Stimulated activated CD8-positive, alpha-beta memory T cell treated with anti-CD3 and anti-CD28 coated beads, Interleukin-7, amount 100 ng/mL, for 24 hours (primary cell): ENCODE measurements at places on chromosomes 7 and 10.

DNA sequence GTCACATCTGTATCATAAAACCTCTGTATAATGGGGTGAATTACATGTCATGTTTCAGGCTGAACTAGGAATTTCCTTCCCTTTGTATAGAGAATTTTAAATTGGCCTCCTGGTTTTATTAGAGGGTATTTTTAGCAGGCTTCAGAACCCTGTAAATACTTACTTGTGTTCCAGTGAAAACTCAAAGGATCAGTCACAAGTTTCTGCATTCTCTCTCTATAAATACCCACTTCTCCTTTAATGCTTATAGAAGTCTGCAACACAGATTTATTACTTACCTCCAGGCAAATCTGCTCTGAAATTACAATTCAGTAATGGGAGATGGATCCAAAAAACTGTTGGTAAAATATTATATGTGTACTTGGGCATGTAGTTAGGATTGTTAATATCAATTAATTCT, 161.6 kb downstream of the GLI3 start:
- DNase-seq: no peak

DNA sequence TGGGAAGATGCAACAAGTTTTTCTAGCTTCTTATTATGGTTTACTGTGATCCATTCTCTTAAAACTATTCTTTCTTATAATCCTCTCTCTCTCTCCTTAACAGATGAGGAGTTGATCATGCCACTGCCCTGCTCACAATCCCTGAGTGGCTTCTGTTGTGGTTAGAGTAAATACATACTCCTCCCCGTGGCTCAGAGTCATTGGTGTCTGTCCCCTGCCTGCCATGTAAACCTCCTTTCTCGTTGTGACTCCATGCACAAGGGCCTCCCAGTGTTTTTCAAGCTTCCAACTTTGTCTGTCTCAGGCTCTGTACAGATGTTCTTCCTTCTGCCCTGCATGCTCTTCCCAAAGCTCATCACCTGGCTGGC, 20.4 kb downstream of the CCNY start:
- no peak for DNase-seq

DNA sequence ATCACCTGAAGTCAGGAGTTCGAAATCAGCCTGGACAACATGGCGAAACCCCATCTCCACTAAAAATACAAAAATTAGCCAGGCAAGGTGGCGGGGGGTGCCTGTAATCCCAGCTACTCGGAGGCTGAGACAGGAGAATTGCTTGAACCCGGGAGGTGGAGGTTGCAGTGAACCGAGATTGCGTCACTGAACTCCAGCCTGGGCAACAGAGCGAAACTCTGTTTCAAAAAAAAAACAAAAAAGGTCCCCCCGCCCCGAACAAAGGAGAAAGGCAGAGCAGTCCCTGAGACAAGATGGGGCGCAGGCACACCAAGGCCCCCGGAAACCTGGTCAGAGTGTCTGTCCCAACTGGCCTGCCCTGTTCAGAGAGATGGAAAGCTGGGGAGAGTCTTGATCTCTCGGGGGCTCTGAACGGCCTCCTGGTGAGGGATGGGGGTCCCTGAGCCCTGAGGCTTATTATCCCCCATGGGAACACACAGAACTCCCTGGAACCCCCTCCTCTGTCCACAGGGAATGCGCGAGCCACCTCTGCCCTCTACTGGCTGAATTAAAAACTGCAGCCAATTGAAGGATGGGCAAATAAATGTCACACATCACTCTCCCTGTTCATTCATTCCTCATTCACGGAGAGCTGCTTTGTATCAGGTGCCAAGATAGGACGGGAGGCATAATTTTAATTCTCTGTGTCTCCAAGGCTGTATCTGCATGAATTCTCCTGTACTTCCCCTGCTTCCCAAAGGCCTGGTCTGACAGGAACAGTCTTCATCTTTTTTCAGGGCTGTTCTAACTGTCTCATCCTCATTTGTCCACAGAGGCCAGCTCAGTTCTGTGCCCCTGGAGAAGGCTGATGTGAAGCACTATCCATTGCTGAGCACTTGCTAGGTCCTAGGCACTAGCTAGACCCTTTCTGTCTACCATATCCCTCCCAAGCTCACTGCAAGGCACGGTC, 28.9 kb downstream of the MAT1A start:
- DNase-seq: no peak

GRCh38 chr7:1436608-1437007, 22.7 kb downstream of the MICALL2 start:
- no peak for DNase-seq

- DNase-seq: no peak
These were observed 64.6 kb downstream of the TFEC start for GRCh38 chr7:115965796-115966475.

GRCh38 chr10:102313221-102313896, 68.0 kb downstream of the GBF1 start:
- no peak for DNase-seq

DNA sequence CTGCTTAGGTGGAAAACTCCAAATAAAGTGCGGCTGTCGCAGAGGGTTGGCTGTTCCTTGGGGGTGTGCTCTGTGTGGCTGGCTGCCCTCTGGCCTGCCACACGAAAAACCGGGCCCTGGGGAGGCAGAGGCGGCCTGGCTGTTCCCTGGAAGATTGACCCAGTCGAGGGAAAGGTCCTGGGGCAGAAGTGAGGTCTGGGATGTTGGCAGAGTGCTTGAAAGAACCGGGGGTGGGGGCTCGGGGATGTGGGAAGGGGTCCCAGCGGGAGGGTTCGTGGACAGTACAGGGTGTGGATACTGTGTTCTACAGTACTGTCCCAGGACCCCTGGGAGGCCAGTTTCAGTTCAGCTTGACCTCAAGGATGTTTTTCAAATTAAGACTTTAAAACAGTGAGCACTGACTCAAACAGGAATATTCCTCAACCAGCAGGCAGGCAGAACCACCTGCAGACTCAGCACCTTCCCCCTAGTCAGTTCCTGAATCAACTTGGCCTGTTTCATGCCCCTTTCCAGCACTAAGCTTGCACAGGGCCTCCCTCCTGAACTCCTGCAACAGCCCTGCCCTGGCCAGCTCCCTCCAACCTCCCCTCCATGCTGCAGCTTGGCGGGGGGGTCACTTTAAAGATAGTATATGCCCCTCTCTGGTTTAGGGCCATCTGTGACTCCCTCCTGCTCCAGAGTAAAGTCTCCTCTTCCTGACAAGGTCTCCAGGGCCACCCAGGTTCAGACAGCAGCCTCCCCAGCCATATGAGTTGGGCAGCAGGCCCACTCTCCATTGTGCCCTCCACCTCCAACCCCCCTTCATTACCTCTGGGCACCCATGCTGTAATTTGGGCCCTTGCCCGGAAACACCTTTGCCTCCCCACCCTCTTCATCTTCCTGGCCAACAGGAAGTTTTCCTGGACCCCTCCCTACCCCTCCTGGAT, 3.2 kb upstream of the ATP6V1F start:
- DNase-seq: no peak

DNA sequence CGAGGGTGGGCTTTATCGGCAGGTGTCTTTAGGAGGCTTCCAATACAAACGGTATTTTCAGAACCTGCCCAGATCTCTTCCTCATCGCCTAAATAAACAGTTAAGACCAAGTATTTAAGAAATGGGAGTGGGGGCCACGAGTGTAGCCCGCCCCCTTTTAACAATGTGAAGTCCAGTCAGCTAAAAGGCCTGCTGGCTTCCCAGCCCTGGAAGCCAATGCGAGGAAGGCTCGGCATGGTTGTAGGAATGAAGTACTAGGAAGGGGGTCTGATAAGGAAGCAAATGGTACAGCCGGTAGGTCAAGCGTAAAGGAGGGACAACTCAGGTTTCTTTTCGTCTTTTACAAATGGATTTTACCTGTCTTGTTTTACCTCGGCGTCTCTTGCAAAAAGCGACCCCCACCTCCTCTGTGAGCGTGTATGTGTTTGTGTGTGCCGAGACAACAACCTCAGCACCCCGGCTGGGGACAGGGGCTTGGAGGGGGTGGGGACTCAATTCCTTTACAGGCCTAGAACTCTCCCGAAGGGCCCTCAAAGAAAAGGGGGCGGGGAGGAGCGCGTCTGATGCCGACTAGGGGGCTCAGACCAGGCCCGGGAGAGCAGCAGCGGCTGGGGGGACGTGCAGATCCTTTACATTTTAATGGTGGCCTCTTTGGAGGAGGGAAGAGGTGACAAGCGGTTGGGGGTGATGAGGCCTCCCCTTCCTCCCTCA, 147.6 kb downstream of the GPR85 start:
- peak; percentile 10 for DNase-seq

DNA sequence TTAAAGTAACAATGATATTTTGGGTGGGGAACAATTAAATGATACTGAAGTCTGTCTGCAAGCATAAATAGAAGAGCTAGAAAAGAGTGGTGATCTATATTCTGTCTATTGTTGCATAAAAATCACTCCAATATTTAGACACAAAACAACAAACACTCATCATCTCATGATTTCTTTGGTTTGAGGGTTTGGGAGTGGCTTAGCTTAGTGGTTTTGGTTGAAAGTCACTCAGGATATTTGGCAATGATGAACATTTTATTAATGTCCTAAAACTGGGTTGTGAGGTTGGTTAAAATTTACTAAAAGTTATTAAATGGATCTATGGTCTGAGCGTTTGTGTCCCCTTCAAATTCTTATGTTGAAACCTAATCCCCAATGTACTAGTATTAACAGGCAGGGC, 54.7 kb upstream of the EGFR start:
- DNase-seq: no peak

- DNase-seq: no peak
These were observed 38.2 kb downstream of the PROSER2 start for GRCh38 chr10:11861341-11861740.

- DNase-seq: no peak
These were observed 24.5 kb upstream of the FZD1 start for GRCh38 chr7:91239772-91240171.

GRCh38 chr7:92731335-92732063, 104.9 kb downstream of the CDK6 start:
- no peak for DNase-seq

GRCh38 chr7:43569424-43569823, 13.5 kb upstream of the STK17A start:
- DNase-seq: no peak

DNA sequence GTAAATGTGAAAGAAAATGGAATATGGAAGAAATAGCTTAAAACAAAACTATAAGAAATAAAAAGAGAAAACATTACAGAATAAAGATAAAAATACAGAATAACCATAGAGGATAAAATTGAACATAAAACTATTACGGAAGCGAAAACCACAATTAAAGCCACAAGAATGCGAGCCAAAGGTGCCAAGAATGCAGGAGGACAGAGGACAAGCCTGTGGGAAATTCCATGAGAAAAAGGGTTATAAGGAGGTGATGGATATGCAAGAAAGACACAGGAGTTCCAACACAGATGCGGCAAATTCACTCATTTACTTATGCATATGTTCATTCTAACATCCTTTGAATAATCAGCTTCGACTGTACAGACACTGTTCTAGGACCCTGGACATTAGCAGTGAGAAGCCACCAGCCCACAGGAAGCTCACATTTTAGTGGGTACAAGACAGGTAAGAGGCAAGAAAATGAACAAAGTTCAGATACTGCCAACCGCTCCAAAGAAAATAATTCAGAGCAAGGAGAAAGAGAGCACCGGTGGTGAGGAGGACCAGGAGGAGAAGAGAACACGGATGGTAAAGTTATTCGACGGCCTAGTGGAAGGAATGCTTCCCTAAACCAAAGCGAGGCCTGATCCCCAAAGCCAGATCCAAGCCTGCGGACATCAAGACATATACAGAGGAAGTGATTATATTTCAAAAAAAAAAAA, 213.7 kb upstream of the MGMT start:
- DNase-seq: no peak

DNA sequence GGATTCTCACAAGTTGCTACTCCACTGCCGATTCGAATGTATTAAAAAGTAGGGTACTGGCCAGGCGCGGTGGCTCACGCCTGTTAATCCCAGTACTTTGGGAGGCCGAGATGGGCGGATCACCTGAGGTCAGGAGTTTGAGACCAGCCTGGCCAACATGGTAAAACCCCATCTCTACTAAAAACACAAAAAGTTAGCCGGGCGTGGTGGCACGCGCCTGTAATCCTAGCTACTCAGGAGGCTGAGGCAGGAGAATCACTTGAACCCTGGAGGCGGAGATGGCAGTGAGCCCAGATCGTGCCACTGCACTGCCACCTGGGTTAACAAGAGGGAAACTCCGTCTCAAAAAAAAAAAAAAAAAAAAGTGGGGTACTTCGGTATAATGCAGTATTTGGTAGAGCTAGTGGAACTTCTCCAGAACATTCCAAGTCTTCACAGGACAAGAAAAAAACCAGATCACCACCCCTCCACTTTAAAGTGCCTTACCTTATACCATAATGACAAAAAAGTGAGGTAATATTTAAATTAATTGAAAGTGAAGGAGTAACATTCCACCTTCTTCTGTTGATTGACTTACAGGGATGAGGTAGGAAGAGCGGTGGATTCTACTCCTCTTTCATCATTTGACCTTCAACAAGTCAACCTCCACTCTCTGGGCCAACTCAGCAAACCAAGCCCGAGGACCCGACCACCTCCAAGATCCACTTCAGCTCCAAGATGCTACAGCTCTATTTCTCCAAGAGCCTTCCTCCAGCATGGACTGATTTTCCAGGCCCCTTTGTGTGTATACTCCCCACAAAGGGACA, 2.0 kb downstream of the BAZ1B start:
- DNase-seq: no peak

- DNase-seq: no peak
These were observed 173.4 kb upstream of the KLF14 start for GRCh38 chr7:130907439-130907838.

GRCh38 chr7:156793334-156793733, 99.6 kb downstream of the LMBR1 start:
- no peak for DNase-seq

- DNase-seq: no peak
These were observed 1.9 kb downstream of the TTYH3 start for GRCh38 chr7:2633538-2634266.

GRCh38 chr7:37550426-37550825, 101.8 kb upstream of the ELMO1 start:
- DNase-seq: no peak

GRCh38 chr10:100642295-100642994, 102.9 kb upstream of the PAX2 start:
- DNase-seq: no peak

DNA sequence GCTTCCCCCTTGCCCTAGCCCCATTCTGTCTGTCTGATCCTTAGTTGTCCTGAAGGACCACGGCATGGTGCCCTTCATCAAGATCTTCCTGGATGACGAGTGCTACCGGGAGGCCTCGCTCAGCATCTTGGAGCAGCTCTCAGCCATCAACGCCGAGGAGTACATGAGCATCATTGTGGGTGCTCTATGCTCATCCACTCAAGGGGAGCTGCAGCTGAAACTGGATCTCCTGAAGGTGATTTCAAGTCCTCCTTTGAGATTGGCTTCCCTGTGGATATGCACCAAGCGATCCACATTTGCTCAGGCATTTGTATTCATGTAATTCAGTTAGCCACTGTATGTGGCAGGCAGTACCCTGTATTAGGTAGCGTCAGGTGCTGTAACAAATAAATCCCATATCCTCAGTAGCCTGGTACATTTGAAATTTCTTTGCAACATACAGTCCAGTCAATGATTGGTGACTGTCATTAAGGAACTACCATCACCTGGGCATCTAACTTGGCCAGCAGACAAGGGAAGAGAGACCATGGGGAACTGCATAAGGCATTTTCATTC, 51.2 kb downstream of the WDFY4 start:
- no peak for DNase-seq
